Daoy (cell line): ENCODE measurements at places on chromosomes 11 and 22. TPM values are rescaled to one million over a fixed set of nuclear protein-coding genes. Genes with fewer than 3 reads are reported as not detected.

LYVE1 gene
- total RNA-seq = not detected in 2 replicates

PGA5 gene
- total RNA-seq = not detected in 2 replicates

MCAT gene
- total RNA-seq = 20.2 and 30.6 TPM in 2 replicates

GRCh38 chr11:82546661-82547557 is 186.8 kb downstream of the FAM181B start:
- no peak for DNase-seq

DNA sequence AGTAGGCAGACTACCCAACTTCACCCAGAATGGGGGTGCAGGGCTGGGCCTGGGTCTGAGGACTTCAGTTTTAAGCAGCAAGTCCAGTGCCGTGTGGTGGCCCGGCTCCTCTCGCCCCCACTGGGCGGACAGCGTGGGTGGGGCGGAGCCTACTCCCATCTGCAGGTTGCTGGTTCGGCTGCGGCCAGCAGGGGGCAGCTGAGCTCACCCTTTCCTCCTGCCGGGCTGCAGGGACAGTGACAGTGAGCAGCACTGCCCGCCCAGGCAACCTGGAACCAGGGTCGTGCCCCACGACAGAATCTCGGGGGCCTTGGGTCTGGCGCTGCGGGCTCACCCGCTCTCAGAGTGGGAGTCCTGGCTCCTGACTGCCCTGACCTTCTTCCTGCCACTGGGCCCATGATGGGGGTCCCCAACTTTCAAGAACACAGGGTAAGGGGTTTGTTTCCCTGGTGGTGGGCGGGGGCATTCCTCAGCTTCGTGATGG is 6.2 kb upstream of the NEAT1 start:
- peak; percentile 88 for DNase-seq
